Vagina (tissue), 2 donors: ENCODE measurements at places on chromosomes 1 and 21.
A peak's percentile ranks its signal among the peaks of the same experiment; 100 is the strongest.

GRCh38 chr1:231020816-231021215, 19.2 kb downstream of the FAM89A start:
- peak; percentile 83 for DNase-seq

GRCh38 chr1:7408771-7409150, 362.3 kb upstream of the VAMP3 start:
- DNase-seq: peak; percentile 67

- no peak for DNase-seq
Measured at GRCh38 chr1:207397525-207397926, 56.6 kb upstream of the CR2 start.

DNA sequence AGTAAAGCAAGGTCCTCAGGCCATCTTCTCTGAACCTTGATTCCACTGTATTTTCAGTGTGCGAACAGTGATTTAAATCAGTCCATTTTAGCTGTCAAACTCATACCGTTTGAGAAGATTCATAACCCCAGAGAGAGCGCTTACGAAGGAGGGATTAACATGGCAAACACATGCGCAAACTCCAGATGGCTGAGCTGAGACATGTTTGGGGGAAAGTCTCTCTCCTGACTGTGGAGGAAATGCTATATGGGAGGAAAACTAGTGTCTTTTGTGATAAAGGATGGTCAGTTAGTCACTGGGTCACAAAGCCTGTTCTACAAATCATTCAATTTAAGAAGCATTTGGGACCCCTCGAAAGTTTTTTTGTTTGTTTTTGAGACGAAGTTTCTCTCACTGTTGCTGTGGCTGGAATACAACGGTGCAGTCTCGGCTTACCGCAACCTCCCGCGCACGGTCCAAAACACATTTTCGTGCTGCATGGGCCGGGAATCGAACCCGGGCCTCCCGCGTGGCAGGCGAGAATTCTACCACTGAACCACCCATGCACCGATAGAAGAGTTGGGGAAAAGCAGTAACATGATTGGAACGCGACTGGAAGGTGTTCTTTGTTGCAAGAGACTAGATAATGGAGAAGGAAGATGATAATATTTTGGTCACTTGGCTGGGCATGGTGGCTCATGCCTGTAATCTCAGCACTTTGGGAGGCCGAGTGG, 58.4 kb upstream of the CXADR start:
- DNase-seq: no peak

DNA sequence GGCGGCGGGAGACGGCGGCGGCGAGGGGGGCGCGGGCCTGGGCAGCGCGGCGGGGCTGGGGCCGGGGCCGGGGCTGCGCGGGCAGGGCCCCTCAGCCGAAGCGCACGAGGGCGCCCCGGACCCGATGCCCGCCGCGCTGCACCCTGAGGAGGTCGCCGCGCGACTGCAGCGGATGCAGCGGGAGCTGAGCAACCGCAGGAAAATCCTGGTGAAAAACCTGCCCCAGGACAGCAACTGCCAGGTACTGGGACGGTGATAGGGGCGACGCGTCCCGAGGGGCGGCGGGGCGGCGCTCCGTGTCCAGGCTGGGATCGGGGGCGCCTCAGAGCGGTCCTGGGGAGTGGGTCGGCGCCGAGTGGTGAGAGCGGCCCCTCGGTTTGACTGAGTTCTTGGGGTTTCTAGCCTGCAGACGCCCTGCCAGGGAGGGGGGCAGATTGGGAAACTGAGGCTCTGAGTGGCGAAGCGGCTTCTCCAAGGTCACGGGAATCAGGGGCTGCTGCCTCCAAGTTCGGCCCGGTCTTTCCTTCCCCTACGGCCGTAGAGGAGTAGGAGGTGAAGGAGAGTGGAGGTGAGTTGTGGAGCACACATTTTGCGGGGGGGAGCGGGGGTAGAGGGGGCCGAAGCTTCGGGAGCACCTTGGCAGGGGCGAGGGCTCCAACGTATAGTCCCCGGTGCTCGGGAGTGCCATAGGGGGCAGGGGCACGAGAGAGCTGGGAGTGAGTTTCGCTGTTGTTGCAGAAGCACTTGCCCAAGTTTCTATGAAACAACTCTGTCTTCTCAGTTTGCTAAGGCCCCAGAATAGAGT, 508 bp downstream of the RAVER2 start:
- no peak for DNase-seq

- DNase-seq: no peak
Measured at GRCh38 chr1:8876087-8876486, 2.4 kb downstream of the ENO1 start.

DNA sequence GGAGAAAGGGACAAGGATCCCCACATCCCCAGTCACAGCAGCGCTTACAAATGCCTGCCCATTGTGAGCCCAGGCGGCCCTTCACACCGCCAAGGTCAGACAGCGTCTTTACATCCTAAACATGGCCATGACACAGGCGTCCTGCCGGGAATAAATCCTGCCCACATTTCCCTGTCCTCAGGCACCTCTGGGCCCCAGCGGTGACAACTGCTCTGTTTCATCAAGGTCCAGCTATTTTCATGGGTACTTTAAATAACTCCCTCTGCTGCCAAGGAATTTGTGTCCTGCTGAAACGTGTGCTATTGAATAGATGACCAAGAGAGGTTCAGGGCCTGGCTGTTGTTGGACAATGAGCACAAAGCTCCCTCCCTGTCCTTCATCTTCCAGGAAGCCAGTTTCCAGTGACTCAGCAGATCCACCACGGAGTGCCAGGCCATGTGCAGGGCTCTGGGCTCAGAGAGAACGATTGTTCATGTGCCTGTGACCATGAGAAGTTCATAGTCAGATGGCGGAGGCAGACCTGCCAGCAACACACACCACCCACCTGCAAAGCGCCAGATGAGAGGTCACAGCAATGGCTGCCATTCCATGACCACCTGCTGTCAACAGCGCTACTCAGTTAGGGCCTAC, 195.8 kb downstream of the MATN1 start:
- no peak for DNase-seq
